ENCODE measurements at places on chromosomes 3 and 15. TPM values are rescaled to one million over a fixed set of nuclear protein-coding genes. Genes with fewer than 3 reads are reported as not detected.
A peak's percentile ranks its signal among the peaks of the same experiment; 100 is the strongest.

The GBE1 gene
- total RNA-seq, result 153 TPM

GRCh38 chr3:115160295-115160694 lies 13.2 kb upstream of the ZBTB20 start:
- DNase-seq, result no peak

The PLSCR2 gene
- total RNA-seq, result not detected

DNA sequence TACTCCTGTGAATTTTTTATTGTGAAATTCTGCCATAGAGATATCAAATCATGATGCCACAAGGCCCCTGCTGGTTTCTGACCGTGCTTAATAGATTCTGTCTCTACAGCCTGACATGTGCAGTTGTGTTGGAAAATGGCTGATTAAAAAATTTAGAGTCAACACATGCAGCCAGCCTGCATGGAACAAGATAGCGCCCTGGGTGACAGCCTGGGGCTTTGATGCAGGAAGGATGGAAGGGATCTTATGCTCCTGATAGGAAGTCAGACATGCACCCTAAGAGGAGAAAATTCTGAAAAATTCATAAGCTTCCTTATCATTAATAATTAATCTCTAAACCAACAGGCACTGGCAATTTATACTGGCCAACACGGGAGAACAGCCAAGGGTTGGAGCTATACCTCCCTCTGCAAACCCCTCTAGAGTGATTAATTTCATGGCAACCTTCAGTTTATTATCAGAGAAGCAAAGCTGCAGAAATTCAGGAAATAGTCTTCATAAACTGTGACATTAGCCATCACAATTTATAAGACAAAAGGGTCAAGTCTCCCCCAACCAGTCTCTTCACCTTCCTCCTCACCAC lies 198.4 kb downstream of the CADPS start:
- DNase-seq, result no peak

- DNase-seq, result no peak
These were observed 130.3 kb upstream of the PFN2 start for GRCh38 chr3:150101016-150101415.

- no peak for DNase-seq
These were observed 62.3 kb downstream of the UBP1 start for GRCh38 chr3:33377931-33378330.

The LRRC2 gene
- 127 TPM for total RNA-seq

The GASK1A gene
- 0.44 TPM for total RNA-seq

GRCh38 chr3:61729038-61729634 lies 167.8 kb downstream of the PTPRG start:
- DNase-seq, result no peak

The ADAMTSL3 gene
- 15.4 TPM for total RNA-seq

The SORD gene
- 11.5 TPM for total RNA-seq

GRCh38 chr3:24420224-24420623 lies 74.4 kb downstream of the THRB start:
- no peak for DNase-seq

The CPNE9 gene
- total RNA-seq, result not detected

The LTF gene
- 2.3 TPM for total RNA-seq

The MYRIP gene
- total RNA-seq, result 1.1 TPM

- no peak for DNase-seq
These were observed 208.3 kb upstream of the RBMS3 start for GRCh38 chr3:29072611-29073010.

- no peak for DNase-seq
These were observed 208.4 kb upstream of the DPPA4 start for GRCh38 chr3:109545746-109546145.

GRCh38 chr15:40739047-40739446 lies 16.0 kb downstream of the RMDN3 start:
- DNase-seq, result no peak

DNA sequence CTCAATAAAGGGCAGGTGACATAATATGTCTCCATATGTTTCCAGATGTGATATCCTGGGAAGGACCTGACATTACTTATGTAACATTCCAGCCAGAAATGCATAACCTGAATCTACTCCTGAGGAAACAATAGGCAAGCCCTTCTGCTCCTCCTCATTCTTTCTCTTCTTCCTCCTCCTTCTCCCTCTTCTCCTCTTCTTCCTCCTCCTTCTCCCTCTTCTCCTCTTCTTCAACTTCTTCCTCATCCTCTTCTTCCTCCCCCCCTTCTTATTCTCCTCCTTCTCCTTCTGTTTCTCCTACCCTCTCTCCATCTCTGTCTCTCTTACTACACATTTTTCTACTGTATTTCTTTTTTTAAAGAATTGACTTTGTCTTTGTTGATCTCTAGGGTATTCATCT lies 43.5 kb upstream of the ITGA11 start:
- no peak for DNase-seq

The GRK7 gene
- not detected for total RNA-seq

The KNG1 gene
- total RNA-seq, result 0.57 TPM

The TOPAZ1 gene
- not detected for total RNA-seq

- DNase-seq, result no peak
These were observed 38.4 kb downstream of the CCDC33 start for GRCh38 chr15:74274470-74275038.

The TF gene
- total RNA-seq, result 3.8 TPM

DNA sequence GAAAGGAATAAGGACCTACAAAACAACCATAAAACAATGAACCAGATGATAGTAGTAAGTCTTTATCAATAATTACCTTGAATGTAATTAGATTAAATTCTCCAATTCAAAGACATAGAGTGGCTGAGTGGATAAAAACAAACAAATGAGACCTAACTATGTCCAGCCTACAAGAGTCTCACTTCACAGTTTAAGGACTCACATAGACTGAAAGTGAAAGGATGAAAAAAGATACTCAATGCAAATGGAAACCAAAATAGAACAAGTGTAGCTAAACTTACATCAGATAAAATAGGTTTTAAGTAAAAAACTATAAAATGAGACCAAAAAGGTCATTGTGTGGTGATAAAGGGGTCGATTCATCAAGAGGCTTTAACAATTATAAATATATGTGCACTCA lies 21.9 kb upstream of the NR1I2 start:
- DNase-seq, result no peak

- no peak for DNase-seq
These were observed 220.3 kb downstream of the PDZRN3 start for GRCh38 chr3:73404435-73404834.

The TRPM1 gene
- not detected for total RNA-seq

The IRAK2 gene
- total RNA-seq, result 0.92 TPM

The IMPG2 gene
- 0.39 TPM for total RNA-seq

The GPR156 gene
- not detected for total RNA-seq

- DNase-seq, result no peak
These were observed 124.7 kb upstream of the RBMS3 start for GRCh38 chr3:29156086-29156715.

DNA sequence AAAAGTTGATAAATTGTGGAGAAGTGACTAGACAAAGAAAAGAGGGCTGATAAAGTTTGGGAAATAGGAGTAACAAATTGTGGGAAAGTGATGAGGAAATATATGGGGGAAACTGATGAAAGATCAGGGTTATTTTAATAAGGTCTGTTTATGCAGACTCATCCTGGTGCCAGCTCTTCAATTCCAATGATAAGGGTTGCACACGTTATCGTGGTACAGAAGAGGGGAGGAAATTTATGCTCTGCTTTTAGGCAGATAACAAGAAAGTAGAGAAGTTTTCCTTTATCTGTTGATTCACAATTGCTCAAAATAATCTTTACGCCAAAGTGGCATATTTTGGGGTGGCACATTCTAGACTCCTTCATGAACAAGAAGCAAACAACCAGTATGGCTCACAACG lies 32.1 kb upstream of the LIPC start:
- no peak for DNase-seq

DNA sequence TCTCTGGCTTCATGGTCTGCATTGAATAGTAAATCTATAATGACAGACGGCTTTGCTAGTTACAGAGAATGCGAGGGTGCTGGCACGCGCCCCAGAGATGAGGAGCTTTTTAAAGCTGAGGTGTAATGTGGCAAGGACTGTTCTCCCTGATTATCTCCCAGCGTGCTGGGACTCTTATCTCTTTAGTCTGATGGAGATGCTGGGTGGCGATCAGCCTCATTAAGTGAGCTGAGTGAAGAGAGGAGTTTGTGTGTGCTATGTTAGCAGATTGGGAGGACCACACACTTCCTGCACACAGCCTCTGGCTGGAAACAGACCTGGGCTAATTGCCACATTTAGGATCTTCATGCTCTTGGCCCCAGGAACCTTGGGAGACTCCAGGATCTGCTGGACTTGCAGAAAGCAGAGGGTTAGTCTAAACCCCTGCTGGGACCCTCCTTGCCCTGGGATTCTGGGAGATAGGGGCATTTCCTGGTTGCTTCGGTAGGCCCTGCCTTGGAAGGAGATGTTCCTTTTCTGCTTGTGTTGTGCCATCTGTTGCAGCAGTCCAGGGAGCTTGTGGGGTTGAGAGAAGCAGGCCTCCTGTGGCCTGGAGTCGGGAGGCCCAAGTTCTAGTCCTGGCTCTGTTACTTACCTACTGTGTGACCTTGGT lies 15.0 kb downstream of the PDIA5 start:
- no peak for DNase-seq

- DNase-seq, result no peak
These were observed 12.4 kb downstream of the LINGO1 start for GRCh38 chr15:77620297-77620696.

- no peak for DNase-seq
These were observed 1.8 kb upstream of the SKOR1 start for GRCh38 chr15:67823314-67824196.

GRCh38 chr3:155496206-155496605 lies 202.7 kb upstream of the STRIT1 start:
- no peak for DNase-seq

GRCh38 chr3:196193133-196193735 lies 18.0 kb downstream of the ZDHHC19 start:
- DNase-seq, result no peak

The GNAT1 gene
- not detected for total RNA-seq

DNA sequence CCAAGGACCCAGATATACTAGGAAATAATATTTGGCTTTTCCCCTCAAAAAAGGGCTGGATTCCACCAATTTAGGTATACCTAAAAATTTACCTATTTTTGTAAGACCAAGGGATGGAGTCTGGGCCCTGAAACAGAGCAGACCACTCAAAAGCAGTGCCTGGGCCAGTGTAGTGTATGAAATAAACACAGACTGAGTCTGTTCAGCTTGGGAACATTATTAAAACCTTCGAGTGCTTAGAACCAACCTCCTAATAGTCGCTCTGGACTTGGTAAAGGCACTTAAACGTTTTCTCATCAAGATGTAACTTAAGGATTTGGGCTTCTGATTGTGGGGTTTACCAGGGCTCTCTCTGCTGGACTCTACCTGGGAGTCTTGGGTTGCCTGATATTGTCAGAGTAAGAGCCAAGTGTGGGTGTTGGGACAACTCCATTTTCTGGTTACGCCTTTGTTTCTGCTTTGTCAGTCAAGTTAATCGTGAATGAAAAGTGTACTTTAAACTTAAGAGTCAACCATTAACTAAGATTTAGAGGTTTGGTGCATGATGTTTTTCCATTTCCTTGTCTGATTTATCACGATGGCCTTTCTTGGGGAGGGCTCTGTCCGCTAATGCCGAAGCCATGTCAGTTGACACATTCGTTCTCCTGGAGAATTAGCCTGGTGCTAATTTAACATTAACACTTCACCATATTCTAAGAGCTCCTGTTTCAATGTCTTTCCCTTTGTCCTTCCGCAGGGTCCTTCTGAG lies 221.0 kb upstream of the TPM1 start:
- DNase-seq, result no peak

- no peak for DNase-seq
These were observed 90.5 kb upstream of the NSMCE3 start for GRCh38 chr15:29360152-29360551.

The PLA2G4F gene
- total RNA-seq, result 1.7 TPM

The MTMR10 gene
- 41.4 TPM for total RNA-seq

DNA sequence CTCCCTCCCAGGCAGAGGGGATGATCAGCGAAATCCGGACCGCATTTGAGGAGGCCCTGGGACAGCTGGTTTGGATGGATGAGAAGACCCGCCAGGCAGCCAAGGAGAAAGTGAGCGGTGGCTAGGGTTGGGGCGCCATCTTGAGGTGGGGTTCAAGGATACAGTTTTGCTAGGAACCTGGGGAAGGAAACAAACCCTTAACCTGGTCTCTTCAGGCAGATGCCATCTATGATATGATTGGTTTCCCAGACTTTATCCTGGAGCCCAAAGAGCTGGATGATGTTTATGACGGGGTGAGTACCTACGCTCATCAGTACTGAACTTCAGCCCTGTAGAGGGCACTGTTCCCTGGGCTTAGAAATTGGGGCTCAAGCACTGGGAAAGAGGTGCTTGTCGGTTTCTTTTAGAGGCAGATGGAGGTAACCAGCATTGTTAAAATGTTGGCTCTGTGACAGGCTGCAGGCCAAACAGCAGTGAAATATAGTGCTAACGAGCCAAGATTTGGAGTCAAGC lies 9.6 kb upstream of the PSMD2 start:
- peak; percentile 34 for DNase-seq

DNA sequence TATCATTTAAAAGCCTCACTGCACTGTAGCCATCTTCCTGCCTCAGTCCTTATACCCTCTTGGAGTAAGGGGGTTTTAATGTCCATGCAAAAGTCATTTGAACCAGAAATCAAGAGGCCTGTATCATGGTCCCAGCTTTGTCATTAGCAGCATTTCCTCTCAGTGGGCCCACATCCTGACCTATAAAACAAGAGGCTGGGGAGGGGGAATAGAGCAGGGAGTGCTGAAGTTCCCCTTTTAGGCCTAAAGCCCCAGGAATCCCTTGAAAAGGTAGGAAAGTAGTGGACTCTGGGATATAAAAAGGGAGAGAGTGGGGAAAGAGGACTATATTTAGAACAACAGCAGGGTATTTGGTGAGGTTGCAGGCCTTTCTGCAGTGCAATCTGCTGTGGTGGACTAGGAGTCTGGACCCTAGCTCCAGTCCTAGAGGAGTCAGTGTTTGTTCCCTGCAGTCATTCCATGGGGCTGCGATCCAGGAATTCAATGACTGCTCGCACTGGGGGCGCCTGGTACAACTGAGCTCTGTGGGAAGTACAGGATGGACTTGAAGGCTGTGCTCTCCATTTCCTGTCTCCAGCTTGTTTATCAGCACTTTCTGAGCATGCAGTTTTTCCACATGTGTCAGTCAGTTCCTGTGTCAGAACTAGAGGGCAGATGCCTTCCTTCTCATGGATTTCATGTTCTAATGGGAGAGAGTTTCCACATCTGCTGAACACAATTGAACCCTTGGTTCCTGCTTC lies 46.8 kb downstream of the PDHB start:
- DNase-seq, result peak; percentile 46

DNA sequence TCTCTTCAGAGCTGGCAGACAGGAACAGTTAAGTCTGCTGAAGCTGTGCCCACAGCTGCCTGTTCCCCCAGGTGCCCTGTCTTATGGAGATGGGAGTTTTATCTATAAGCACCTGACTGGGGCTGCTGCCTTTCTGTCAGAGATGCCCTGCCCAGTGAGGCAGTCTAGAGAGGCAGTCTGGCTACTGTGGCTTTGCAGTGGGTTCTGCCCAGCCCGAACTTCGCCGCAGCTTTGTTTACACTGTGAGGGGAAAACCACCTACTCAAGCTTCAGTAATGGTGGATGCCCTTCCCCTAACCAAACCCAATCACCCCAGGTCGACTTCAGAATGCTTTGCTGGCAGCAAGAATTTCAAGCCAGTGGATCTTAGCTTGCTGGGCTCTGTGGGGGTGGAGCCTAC lies 91.2 kb downstream of the SLC25A26 start:
- DNase-seq, result no peak

The CASR gene
- total RNA-seq, result not detected

Data from heart right ventricle (tissue), 16 donors.